CD8-positive, alpha-beta memory T cell (primary cell): ENCODE measurements at places on chromosomes 1 and 21. TPM values are rescaled to one million over a fixed set of nuclear protein-coding genes. Genes with fewer than 3 reads are reported as not detected.

GRCh38 chr1:81412954-81413353, 387.8 kb upstream of the ADGRL2 start:
- DNase-seq: no peak

The FAM76A gene
- 13.2 TPM for total RNA-seq

DNA sequence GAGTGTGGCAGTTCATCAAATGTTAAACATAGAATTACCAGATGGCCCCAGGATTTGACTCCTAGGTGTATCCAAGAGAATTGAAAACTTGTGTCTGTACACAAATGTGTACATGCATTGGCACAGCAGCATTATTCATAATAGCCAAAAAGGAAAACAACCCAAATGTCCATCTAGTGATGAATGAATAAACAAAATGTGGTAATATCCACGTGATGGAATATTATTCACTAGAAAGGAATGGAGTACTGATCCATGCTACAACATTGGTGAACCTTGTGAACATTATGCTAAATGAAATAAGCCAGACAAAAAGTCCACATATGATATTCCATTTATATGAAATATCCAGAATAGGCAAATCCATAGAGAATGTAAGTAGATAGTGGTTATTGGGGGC, 77.7 kb downstream of the RAVER2 start:
- DNase-seq: no peak

- peak; percentile 49 for DNase-seq
Measured at GRCh38 chr1:160522622-160523345, at the start of gene SLAMF6. TSS of gene SLAMF6 (minus strand) at chr1:160523255. CDS start at chr1:160523192, 63 bp downstream.

DNA sequence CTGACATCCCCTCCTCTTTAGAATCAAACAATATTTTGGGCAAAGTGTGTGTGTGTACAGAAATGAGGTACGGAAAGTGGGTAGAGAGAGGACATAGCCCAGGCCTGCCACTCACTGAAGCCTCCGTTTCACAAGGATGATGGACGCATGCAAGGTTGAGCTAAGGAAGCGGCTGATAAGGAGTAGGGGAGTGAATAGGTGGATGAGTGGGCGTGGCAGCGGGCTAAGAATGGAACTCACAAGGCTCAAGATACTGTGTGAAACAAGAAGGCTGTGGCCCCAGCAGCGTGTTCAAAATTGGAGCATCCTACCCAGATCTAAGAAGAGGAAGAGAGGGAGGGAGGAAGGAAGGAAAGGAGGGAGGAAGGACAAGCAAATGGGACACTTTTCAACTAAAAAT, 37.5 kb downstream of the VWA5B1 start:
- no peak for DNase-seq

DNA sequence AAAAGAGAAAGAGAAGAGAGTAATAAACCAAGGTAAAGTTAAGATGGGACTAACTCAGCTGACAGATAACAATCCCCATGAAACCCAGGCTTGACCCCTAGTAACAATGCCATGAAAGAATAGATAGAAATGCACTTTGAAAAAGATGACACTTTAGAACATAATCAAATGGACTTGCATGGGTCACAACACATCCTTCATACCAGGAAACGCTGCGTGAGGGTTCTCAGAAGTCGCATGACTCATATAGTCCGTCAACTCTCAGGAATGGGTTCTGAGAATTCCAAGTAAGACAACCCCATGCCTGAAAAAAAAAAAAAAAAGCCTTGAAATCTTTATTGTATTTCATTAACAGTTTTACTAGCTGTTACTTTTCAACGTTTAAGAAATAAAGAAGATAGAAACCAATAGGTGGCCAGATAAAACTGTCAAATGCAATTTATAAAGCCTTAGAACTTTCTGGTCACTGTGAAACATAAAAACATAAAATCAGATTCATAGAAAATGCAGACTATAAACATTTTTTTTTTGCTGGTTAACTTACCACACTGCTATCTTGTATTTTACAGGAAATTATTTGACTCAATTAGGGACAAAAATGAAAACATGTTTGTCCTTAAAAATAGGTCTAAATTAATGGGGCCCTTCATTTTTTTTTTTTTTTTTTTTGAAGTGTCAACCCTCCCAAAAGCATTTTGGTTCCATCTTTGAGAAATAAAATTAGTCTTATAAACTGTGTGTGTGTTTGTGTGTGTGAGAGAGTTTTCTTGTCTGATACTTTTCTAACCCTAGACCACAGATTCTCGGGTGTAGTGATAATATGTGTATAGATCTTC, 202.1 kb downstream of the NCAM2 start:
- no peak for DNase-seq

The OR2M3 gene
- total RNA-seq: not detected

The ZBTB37 gene
- total RNA-seq: 10.4 TPM

DNA sequence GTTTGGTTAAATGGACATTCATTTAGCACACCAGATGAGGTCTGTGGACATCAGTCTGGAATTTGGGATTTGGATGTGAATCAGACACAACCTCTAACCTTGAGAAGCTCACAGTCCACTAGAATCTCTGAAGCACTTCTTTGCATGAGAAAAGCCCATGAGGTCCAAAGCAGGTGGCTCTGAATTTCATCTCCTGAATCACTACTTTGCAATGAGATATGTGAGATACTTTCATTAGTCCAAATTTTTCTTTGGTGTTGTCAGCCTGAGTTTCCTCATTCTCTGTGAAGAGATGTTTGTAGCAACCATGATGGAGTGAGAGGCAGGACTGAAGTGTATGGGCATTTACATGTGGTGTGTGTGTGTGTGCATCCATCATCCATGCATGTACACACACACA, 16.5 kb upstream of the LCE2D start:
- DNase-seq: no peak

The UTS2 gene
- total RNA-seq: 0.27 TPM

- DNase-seq: no peak
Measured at GRCh38 chr1:115547696-115548095, 94.1 kb upstream of the VANGL1 start.

DNA sequence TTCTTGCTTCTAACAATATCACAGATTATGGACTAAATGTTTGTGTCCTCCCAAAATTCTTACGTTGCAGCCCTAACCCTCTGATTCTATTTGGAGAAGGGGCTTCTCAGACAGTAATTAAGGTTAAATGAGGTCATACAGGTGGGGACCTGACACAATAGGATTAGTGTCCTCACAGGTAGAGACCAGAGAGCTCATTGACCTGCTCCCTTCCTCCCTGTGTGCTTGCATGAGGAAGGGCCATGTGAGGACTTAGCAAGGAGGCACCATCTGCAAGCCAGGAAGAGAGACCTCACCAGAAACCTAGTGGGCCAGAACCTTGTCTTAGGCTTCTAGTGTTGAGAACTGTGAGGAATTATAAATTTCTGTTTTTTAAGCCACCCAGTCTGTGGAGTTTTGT, 322.6 kb downstream of the SMYD3 start:
- DNase-seq: no peak

- DNase-seq: no peak
Measured at GRCh38 chr1:151859891-151860293, 6.4 kb upstream of the THEM5 start.

DNA sequence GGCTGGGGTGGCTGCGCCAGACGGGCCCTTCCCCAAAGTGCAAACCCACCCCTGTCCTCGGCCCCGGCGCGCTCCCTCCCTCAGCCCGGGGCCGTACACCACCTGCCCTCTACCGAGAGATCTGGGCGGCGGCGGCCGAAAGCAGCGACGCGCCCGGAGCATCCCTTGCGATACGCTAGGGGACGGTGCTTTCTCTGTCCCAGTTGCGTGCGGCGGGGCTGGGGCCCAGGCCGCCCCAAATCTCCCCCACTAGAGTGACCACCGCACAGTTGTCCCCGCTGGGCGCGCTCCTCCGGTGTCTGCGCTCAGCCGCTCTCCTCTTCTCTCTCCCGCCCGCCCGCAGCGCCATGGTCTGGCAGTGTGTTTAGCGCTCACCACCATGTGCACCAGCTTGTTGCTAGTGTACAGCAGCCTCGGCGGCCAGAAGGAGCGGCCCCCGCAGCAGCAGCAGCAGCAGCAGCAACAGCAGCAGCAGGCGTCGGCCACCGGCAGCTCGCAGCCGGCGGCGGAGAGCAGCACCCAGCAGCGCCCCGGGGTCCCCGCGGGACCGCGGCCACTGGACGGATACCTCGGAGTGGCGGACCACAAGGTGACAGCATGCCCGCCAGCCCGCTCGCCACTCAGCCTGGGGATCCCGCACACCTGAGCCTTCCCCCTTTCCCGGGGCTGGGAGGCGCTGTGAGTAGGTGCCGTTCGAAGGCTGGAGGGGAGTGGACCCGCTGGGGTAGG, 1.0 kb downstream of the ST6GALNAC5 start:
- no peak for DNase-seq

The OVAAL gene
- not detected for total RNA-seq

The IL10RB gene
- 23.4 TPM for total RNA-seq

- no peak for DNase-seq
Measured at GRCh38 chr21:31873275-31873695, 465 bp downstream of the HUNK start.

The MTMR11 gene
- 1.6 TPM for total RNA-seq

DNA sequence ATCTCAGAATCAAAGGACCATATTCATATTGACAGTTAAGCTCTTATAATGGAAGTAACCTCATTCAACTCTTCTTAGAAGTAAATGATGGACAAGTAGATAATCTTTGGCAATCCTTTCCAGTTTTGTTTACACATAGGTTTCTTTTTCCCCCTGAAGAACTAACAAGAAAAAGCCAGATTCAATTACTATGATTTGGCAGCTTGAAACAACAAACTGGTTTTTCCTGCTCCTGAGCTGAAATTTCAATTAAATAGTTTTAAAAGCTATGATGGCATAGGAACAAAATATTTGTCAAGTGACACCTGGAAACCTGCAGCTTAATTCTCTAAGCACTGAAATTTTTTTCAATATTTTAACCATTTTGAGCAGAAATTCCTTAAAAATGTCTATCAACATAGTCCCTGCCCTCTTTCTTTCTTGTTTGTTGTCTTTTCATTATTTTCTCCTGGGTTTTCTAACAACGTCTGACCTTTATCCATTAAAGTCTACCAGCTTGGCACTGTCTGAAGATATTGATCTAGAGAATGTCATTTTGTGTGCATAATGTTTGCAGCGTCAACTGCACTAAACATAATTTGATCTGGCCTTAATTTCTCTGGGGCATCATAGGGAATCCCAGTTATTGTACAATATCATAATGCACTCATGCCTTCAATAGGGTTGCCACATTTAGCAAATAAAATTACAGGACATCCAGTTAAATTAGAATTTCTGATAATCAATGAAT, 4.0 kb upstream of the SLC35A3 start:
- no peak for DNase-seq

The SPRR3 gene
- total RNA-seq: not detected

The TFAP2E gene
- total RNA-seq: 1.0 TPM

The ZNF593OS gene
- total RNA-seq: not detected

The RBP7 gene
- not detected for total RNA-seq

DNA sequence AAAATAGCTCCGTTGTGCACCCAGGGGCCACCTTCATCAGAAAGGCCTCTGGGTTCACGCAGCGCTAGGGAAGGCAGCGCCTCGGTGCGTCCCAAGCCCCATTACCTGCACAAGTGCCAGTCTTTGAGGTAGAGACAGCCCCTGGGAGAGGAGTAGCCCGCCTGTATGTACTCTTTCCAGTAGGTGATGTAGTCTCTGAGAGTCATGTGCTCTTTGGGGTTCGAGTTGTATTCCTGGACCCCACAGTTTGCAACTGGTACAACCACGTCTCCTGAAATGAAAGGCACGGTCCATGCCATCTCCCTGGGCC, 601 bp downstream of the JMJD4 start:
- DNase-seq: no peak

- peak; percentile 6 for DNase-seq
Measured at GRCh38 chr1:223189903-223190724, 47.1 kb upstream of the TLR5 start.

- DNase-seq: no peak
Measured at GRCh38 chr1:116359060-116359830, 13.8 kb upstream of the ATP1A1 start.

GRCh38 chr1:205783904-205784303, 8.6 kb upstream of the RAB29 start:
- no peak for DNase-seq
